ENCODE measurements at places on chromosomes 5 and 9. TPM values are rescaled to one million over a fixed set of nuclear protein-coding genes. Genes with fewer than 3 reads are reported as not detected.
A peak's percentile ranks its signal among the peaks of the same experiment; 100 is the strongest.

- DNase-seq = no peak
These were observed 77.4 kb downstream of the MTREX start for GRCh38 chr5:55385227-55385626.

DNA sequence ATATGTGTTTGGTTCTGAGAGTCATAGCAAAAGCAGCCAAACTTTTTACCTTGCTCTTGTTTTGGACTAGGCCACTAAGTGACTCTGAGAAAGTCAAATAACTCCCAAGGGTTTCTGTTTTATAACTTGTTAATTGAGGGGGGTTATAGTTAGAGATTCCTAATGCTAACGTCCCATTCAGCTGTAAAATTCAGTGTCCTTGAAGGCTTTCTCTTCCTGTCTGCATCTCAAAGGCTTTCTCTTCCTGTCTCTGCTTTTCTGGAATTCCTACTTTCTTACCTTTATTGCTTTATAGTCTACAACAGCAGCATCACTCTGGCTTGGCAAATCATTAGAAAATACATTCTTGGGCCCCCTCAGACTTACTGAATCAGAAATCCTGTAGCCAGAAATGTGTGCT, 479.5 kb upstream of the SEMA6A start:
- DNase-seq = no peak

GRCh38 chr5:124130816-124131215, 615.6 kb downstream of the ZNF608 start:
- no peak for DNase-seq

DNA sequence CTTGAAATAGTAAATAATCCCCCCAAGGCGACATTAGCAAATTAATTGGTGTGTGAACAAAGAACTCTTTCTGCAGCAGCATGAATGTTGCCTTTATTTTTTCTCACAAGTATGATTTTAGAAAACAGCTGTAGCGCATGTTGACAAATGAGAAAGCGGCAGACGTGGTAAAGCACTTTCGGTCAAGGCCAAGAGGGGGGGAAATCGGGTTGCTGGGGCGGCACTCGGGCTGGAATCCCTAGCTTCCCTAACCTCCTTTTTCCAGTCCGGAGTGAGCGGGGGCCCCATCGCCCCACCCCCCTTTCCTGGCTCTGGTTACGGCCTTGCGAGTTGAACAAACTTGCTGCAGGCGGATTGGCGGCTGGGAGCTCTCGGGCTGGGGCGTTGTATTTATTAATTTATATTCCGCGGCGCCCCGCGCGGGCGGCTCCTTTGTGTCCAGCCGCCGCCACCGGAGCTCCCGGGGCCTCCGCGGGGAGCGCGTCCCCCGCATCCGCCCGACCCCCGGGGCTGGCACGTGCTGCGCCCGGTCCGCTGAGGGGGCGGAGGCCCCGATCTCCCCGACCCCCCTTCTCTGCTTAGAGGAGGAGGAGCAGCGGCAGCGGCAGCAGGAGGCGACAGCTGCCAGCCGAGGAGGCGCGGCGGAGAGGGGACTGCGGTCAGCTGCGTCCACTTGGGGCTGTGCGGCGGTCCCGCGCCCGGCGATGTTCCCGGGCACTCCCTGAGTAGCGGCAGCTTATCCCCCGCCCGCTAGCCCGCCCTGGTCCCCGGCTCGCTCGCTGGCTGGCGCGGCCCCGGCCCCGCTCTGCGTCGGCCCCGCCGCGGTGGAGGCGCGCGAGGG, at the start of gene RHOBTB3:
Gene RHOBTB3, plus strand, starts transcription at position 607 of the 841 bp plus-strand sequence. CDS start 347 bp downstream, outside the sequence.
- peak; percentile 11 for DNase-seq

GRCh38 chr9:71955300-71955915, 44.0 kb downstream of the C9orf85 start:
- no peak for DNase-seq

DNA sequence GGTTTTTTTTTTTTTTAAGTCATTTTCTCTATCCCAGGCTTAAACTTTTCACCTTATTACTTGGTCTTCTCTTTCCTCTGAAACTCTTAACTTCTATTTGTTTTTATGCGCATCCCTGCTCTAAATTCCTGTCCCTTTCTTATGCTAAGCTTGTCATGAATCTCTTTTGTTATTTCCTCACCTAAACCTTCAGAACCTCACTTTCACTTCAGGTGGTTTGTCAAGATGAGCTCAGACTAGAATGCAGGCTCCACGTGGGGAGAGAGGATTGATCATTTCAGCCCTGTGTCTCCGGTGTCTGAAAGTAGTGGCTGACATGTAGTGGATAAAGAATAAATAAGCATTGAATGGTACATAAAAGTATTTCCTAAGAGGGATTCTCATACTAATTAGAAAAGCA, 63.6 kb downstream of the ANXA1 start:
- no peak for DNase-seq

DNA sequence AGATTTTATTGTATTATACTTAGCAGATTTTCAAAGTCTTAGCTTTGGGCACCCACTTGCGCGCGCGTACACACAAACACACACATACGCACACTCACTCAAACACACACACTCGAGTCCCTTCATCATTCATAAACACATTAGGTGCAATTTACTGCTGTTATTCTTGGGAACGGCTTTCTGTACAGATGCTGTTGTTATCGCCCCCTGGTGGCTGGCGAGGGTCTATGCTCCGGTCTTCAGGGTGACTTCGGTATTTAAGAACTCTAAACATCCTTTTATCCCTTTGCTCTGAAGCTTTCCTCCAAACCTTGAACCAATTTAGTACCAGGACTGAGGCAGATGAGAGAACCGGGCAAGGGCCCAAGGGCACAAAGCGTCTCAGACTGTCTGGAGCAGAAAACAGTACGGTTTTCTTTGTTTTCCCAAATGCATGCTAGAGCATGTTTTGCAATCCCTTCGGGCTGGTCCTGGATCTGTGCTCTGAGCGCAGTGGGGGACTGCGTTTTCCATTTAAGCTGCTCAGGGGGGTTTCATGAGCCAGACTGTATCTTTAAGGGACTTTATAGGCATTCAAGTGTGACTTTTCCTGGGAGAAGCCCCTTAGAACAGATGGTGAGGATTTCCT, 1.7 kb upstream of the SLIT3 start:
- no peak for DNase-seq

GRCh38 chr5:36407396-36407795, 105.7 kb upstream of the RANBP3L start:
- no peak for DNase-seq

GRCh38 chr9:136283291-136284235, 20.3 kb downstream of the CCDC187 start:
- DNase-seq = peak; percentile 48

DNA sequence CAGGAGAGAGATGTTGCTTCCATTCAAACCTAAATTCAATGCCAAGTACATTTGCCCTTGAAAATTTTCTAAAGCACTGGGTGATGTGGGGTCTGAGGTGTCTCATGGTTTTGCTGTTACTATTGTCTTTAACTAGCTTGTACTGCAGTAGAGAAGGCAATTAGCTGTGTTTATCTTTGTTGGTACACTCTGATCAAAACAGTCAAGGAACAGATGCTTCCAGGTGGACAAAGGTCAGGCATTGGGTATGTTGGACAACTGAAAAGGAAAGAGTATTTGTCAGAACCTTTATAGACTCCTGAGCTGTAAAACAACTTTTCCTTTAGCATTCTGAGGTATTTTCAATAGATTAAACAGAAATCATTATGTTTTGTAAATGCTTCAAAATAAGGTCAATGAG, 2228.7 kb upstream of the WWC1 start:
- no peak for DNase-seq

DNA sequence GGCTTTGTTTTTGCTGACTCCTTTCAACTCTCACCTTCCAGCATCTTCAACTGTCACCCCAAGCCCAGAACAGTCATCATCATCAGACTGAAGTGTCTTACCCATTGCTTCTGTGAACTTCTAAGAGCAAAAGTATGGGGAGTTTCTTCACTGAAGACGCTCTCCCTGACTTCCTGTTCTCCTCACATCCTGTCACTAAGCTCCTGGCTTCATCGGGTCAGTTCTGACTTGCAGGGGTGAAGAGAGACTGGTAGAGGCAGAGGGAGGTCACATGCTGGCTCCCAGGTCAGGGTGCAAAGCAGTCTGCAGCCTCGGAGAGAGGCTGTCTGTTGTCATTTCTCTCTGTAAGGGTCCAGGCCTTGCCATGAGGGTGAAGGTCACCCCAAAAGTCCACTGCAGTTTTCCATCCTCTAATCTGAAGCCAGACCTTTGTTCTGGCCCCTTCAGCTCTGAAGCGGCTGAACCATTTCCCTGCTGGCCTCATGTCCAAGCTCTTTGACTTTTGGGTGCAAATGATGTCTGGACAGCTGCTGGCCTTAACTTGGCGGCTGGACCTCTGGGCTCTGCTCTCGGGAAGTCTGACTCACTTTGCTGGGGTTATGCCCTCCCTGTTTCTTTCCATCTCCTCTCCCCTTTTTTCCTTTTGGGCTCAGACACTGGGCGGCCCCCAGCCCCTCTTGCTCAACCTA, 305.0 kb downstream of the RAB3C start:
- no peak for DNase-seq

DNA sequence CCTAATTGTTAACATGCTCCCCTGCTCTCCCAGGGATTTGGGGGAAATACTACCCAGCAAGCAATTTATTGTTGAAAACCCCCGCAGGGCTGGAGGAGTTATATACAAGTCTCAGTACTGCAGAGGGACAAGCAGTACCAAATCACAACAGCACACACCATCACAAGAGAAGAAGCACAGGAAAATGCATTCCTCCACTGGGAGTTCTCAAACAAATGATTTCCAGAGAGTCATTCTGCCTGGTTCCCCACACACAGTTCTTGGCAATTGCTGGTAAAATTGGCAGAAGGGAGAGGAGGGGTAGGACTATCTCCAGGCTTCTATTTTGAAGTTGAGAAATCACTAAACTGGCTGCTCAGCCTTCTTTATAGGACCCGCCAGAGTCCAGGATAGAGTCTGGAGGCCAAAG, 16.8 kb downstream of the SIL1 start:
- no peak for DNase-seq

GRCh38 chr9:17752021-17752420, 173.2 kb downstream of the SH3GL2 start:
- no peak for DNase-seq

DNA sequence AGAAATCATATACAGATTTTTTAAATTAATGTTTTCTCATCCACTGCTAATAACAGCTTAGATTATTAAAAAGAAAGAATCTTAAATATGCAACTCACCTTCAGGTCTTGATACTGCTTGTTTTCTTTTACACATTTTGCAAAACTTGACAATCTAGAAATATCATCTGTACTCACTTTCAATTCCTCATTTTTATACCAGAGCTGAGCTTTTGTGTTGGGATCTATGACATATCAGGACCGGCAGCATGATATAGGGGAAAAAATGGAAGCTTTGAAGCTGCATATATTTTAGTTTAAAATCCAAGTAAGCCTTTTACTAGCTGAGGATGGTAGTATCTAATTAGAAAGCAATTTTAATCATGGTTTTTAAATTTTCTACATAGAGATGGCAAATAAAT, 75.7 kb upstream of the SMARCA2 start:
- DNase-seq = no peak

GRCh38 chr5:157108976-157109375, at the start of gene HAVCR2:
Gene HAVCR2, minus strand, starts transcription at chr5:157109044. Its CDS starts 61 bp downstream, at chr5:157108983.
- no peak for DNase-seq

DNA sequence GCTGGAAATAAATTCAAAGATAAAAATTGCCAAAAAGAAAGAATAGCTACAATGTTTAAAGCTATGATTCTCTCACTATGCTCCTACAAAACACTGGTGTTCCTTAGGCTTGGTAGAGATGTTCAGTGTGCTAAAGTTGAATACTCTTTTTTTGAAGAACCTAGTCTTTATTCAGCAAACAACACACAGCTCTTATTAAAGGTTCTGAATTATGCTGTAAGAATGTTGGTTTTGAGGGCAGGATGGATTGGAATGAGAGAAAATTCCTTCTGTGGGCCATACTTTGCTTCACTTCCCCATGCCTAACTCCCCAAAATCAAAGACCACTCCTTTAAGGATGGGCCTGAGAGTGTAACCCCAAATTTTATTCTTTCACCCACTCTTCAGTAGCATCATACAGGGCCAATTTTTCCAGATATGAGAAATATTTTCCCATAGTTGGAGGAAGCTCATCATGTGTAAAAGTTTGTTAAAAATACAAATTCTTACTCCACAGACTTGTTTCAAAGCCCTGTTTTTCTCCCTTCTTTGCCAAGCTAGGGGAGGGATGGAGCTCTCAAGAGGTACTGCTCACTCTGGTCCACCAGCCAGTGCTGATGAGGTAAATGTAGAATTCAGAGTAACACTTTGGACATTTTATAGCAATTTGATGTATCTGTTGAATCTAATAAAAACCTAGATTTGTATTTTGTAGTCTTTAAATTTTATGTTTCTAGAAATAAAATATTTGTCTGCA, 99.3 kb downstream of the GDNF start:
- DNase-seq = no peak

- no peak for DNase-seq
These were observed 526.9 kb upstream of the KLF4 start for GRCh38 chr9:108016446-108016845.

DNA sequence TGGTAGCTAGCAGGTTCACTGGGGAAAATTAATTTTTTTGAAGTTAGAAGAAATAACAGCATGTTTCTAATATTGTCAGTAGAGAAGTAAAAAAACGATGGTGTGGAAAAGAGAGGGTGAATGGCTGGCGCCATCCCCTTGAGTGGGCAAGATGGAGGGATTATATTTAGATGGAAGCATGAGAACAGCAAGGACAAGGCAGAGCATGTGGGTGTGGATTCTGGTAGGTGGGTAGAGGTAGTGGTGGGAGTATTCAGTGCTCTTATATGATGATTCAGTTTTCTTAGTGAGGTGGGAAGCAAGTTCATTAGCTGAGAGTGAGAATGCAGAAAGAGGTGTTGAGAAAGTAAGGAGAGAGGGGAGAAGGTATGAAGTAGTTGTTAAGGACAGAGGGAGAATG, 188.1 kb downstream of the GABRB2 start:
- DNase-seq = no peak

DNA sequence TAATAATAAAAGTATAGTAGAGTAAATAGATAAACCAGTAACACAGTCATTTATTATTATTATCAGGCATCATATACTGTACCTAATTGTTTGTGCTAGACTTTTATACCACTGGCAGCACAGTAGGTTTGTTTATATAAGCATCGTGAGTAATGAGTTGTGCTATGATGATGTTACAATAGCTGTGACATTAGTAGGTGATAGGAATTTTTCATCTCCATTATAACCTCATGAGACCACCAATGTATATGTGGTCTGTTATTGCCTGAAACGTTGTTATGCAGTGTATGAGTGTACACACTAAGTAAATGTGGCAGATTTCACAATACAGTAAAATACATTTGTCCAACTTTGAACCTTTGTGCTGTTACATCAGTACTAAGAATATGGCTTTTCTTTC, 72.7 kb upstream of the SPATA31D4 start:
- no peak for DNase-seq

- no peak for DNase-seq
These were observed 123.8 kb downstream of the FGF18 start for GRCh38 chr5:171543148-171543815.

Gene CDKN2B-AS1
- not detected for total RNA-seq

Gene CYLC2
- total RNA-seq = not detected

Gene SAXO1
- 0.26 TPM for total RNA-seq

Gene SLC34A1
- total RNA-seq = 0.25 TPM

Gene KIF24
- total RNA-seq = 0.19 TPM

Gene DOCK8
- 195 TPM for total RNA-seq

Gene TNC
- not detected for total RNA-seq

Gene CCL27
- not detected for total RNA-seq

Gene LCN1
- total RNA-seq = not detected

Gene IFNA13
- not detected for total RNA-seq

Gene CER1
- total RNA-seq = not detected

Gene PCDHB2
- not detected for total RNA-seq

Gene PCDHB3
- total RNA-seq = not detected

Gene CENPP
- 4.4 TPM for total RNA-seq

Gene IL7R
- total RNA-seq = 1,319 TPM

All from naive thymus-derived CD8-positive, alpha-beta T cell (primary cell).